ENCODE measurements at places on chromosomes 1 and 21. TPM values are rescaled to one million over a fixed set of nuclear protein-coding genes. Genes with fewer than 3 reads are reported as not detected.

The ROR1 gene
- 2.0 TPM for total RNA-seq

The C1orf94 gene
- total RNA-seq, result under 0.01 TPM

The SLC1A7 gene
- total RNA-seq, result not detected

The CACHD1 gene
- total RNA-seq, result 17.5 TPM

The CITED4 gene
- under 0.01 TPM for total RNA-seq

DNA sequence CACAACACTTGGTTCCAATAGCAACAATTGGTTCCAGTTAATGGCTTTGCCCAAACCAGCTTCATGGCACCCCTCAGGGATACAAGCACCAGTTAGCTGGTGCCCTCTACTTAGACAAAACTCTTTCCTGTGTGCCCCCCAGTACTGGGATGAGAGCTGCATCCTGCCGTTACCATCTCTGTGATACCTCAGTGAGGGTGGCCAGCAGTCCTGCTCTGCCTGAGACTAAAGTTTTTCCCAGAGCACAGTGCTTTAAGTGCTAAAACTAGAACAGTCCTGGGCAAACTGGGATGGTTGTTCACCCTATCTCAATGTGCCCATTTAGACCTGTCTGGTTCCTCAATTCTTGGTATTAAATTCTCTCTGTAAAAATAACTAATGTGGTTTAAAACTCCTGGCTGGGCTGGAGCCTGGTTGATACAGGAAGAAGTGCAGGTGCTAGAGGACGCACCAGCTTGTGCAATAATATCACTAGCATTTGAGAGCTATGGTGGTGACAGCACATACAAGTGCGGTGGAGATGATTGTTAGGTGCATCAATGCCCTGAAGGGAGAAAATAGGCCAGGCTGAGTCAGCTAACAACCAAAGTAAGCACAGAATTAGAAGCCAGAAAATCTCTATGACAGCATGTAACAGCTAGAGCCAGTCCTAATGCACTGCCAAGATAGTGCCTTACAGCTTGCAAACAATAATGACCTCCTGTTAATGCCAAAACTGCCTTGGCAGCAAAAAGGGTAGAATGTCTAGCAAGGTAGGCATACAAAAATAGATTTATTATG is 179.8 kb upstream of the GALNT2 start:
- DNase-seq, result no peak

DNA sequence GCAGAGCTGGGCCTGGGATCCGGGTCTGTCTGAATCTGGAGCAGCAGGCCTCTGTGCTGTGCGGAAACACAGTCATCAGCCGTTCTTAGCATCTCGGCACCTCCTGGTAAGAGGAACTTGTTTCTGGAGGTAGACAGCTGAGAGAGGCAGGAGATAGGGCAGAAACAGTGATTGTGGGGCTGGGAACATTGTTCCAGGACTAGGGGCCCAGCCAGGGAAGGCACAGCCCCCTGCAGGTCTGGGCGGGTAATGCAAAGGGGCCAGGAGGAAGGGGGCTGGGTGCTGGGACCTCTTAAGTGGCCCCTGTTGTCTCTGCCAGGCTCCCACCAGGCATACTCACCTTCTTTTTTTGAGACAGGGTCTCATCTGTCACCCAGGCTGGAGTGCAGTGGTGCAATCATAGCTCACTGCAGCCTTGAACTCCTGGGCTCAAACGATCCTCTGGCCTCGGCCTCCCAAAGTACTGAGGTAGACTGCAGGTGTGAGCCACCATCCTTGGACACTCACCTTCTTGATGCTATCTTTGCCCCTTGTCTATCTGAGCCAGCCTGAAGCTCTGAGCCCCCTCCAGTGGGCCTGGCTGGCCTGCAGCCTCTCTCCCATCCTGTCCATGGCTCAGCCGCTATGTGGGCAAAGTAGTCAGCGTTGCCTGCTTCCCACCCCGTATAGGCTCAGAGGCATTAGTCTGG is 134.3 kb upstream of the ZBTB40 start:
- DNase-seq, result no peak

GRCh38 chr1:163069655-163070277 is 605 bp downstream of the RGS4 start:
- DNase-seq, result no peak

DNA sequence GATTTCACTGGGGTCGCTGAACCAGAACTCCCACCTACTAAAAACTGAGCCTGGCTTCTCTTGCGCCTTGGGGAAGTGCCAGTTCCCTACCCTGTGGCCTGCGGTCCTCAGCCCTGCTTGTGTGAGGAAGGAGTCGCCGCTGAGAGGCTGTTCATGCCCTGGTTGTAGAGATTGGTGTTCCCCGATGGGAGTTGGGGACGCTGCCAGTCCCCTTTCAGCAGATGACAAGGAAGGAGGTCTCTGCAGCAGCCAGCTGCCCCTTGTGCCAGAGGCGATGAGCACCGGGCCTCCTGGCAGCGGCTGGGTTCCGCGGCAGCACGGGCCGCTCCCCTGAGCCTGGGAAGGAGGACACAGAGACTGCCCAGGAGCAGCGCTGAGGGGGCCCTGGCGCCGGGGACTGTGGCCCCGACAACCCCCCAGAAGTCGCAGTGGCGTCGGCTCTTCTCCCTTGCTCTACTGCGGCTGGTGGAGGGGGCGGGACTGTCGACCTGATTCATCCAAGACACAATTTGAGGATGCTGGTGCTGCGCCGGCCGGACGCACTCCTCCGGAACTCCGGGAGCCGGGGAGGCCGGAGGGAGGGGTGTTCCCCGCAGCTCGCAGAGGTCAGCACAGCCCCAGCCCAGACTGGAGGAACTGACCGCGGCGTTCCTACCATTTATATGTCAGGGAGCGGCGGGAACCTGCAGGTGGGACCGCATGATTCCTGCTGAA is 12.0 kb upstream of the ADORA3 start:
- no peak for DNase-seq

DNA sequence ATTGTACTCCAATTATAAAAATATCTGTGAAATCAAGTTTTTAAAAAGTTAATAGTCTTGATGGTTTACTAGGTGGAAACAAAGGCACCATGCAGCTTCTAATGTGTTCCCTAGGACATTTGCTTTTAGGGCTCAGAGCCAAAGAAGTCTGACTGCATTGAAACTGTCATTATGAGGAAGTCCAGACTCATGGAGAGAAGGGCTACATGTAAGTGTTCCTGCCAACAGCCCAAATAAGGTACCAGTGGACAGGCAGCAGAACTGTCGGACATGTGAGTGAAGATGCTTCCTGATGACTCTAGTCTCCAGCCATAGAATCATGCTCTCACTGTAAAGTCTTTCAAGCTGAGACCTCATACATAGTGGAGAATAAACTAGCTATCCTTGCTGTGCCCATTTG is 287.6 kb downstream of the AKT3 start:
- no peak for DNase-seq

- DNase-seq, result no peak
These were observed 2.2 kb upstream of the IRF6 start for GRCh38 chr1:209808059-209808581.

GRCh38 chr1:214216779-214217178 is 64.2 kb upstream of the SMYD2 start:
- no peak for DNase-seq

DNA sequence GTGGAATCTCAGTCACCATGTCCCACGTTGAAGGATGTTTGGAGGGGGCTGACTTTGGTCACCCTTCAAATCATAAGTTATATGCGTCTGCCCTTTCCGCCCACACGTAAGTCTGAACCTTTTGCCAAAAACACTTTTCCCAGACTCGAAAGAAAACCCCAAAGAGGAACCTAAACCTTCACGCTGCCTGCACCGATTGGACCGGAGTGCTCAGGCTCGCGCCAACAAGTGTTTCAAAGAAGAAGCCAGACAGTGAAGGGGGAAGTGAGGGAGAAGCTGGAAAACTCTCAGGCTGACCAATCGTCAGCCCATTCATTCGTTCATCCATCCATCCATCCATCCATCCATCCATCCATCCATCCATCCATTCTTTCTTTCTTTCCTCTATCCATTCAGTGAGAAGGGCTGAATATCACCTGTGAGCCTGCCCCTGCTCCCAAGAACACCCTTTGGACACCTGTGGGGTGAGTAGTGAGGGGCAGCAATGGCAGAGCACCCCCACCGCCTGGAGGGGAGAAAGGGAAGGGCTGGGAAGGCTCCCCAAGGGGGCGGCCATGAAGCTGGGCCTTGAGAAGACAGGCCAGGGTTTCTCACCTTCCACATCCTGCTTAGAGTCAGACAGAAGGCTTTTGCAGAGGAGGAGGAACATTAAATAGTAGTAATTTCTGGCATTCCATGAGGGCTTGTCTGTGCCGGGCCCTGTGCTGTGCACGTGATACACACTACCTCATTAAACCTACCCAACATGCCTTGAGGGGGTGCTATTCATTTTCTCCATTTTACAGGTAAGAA is 27.1 kb upstream of the RUNX3 start:
- no peak for DNase-seq

GRCh38 chr1:52544665-52545525 is 8.0 kb downstream of the TUT4 start:
- no peak for DNase-seq

DNA sequence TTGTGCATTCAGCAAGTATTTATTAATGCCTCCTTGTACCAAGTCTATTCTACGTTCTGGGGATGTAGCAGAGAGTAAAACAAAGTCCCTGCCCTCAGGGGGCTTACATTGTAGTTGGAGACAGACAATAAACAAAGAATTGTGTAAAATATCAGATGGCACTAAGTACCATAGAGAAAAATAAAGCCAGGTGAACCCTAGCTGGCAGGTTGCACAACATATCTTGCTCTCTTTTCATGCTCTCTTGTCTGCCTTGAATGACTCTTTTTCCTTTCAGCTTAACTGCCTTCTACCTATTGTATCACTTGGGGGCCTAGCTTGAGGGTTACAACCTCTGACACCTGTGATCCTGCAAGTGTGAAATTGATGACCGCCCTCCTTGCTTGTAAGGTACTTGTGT is 20.7 kb upstream of the FASLG start:
- DNase-seq, result no peak

DNA sequence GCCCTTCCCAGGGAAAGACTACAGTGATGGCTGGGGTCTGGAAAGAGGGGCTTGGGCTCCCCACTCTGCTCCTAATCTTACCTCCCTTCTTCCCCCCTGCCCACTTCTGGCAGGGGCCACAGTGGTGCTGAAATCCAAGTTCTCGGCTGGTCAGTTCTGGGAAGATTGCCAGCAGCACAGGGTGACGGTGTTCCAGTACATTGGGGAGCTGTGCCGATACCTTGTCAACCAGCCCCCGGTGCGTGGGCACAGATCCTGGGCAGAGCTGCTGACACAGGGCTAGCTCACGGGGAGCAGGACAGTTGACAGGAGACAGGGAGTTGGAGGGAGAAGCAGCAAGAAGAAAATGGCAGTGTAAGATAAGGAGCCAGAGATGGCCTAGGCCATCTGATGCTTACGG is 2.4 kb downstream of the SLC27A3 start:
- no peak for DNase-seq

GRCh38 chr21:25405984-25406383 is 201.3 kb downstream of the MRPL39 start:
- DNase-seq, result no peak

DNA sequence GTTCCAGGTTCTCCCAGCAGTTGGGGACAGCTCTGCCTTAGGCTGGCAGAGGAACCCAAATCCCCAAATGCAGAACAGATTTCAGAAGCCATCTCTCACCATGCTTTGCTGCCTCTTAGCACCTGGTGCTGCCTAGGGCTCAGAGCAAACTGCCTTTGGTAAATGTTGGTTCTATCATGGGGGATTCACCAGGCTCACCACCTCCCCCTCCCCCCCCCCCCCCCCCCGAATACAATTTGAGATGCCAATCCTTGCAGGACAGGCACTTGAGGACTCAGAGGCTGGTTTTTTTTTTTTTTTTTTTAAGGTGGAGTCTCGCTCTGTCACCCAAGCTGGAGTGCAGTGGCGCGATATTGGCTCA is 447 bp upstream of the PAQR6 start:
- DNase-seq, result no peak
